ENCODE measurements at places on chromosomes 7 and 10.

- DNase-seq, result no peak
Observed at GRCh38 chr10:79438699-79439085, 6.7 kb downstream of the ZCCHC24 start.

GRCh38 chr7:90246171-90246570 is 1.2 kb downstream of the CFAP69 start:
- no peak for DNase-seq

- DNase-seq, result peak; percentile 54
Observed at GRCh38 chr7:26078437-26079336, 73.3 kb upstream of the NFE2L3 start.

DNA sequence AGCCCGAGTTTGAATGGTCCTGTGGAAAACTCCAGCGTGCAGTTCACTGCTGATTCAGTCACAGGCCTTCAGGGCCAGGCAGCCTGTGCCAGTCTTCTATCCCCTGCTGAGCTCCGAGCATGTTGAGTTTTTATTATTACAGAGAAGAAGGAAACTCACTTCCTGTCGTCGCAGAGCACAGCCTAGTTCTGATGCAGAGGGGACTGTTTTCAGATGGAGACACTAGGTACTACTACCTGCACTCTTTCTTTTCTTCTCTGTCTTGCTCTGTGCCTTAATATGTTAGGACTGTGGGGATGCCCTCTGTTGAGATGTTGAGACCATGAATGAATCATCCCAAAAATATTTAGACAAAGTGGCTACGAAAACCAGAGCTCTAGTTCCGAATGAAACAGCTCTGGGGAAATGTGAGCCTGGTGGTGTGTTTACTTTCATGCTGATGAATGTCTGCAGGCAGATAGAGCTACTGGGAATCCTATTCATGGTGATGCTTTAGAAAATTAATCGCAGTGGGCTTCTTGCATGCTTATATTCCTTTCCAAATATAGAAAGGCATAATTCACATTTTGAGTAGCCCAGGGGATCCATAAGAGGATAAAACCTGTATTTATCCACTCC is 29.6 kb downstream of the CASP7 start:
- no peak for DNase-seq

GRCh38 chr7:28078036-28078901 is 102.3 kb downstream of the JAZF1 start:
- DNase-seq, result peak; percentile 16

- DNase-seq, result no peak
Observed at GRCh38 chr7:153407291-153408046, 644.7 kb upstream of the DPP6 start.

GRCh38 chr7:1856888-1857441 is 186.9 kb downstream of the ELFN1 start:
- DNase-seq, result peak; percentile 83
